Activated CD8-positive, alpha-beta memory T cell treated with anti-CD3 and anti-CD28 coated beads for 4 hours (primary cell): ENCODE measurements at places on chromosomes 2 and 18.

GRCh38 chr2:120852200-120852815 is 116.6 kb downstream of the GLI2 start:
- DNase-seq = no peak

GRCh38 chr2:129908721-129909373 is 70.6 kb upstream of the RAB6C start:
- no peak for DNase-seq

DNA sequence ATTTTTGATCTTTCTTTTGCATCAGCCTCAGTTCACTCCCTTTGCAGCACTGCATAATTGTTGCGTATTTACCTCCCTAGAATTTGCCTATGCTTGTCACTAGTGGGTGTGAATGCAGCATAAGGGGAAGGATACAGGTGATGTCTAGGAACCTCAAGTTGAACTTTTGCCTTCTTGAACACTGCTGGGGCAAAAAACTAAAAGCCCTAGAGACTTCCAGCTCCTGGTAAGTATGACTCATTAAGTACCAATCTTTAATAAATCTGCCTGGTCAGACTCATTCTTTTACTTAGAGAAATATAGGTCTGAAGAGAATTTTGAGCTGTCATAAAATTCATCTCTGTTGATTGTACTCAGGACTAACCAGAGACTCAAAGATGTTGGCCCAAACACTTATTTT is 547.3 kb upstream of the FANCL start:
- DNase-seq = no peak

- no peak for DNase-seq
Observed at GRCh38 chr2:161418715-161419637, 2.9 kb downstream of the TBR1 start.

GRCh38 chr2:144496092-144496976 is 23.6 kb downstream of the ZEB2 start:
- no peak for DNase-seq
